ENCODE measurements at places on chromosomes 12 and 14. TPM values are rescaled to one million over a fixed set of nuclear protein-coding genes. Genes with fewer than 3 reads are reported as not detected.

DNA sequence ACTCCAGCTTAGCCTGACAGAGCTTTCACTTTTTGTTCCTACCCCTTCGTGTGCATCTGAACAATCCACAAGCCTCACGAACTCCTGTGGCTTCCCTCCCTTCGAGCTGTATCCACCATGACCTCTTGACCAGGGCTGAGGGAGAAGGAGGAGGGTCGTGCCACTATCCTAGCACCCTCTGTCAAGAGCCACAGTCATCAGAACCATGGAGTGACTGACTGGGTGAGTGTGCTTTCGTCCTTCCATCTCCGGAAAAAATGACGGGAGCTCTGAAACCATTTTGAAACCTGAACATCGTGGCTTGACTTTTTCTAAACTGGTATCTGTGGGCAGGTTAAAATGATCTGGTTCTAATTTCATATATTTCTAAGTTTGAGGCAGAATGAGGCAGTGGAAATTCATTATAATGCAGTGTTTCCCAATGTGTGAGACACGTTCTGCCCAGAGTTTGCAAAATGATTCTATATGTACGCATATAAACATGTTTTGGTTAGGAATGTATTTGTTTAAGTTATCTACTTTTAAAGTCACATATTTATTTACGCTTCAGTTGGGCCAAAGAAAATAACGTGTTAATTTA, 27.0 kb downstream of the IL26 start:
- DNase-seq, result no peak

- DNase-seq, result no peak
These were observed 123.9 kb downstream of the PRMT8 start for GRCh38 chr12:3614806-3615466.

CRIP1 gene
- polyA plus RNA-seq, result 13.8 TPM

DPPA3 gene
- not detected for polyA plus RNA-seq

IRAK3 gene
- 3.1 TPM for polyA plus RNA-seq

TMPRSS12 gene
- polyA plus RNA-seq, result 0.19 TPM

GRCh38 chr12:53985994-53986685, 1.2 kb downstream of the HOXC10 start:
- DNase-seq, result no peak

- no peak for DNase-seq
These were observed 5.4 kb downstream of the FOXJ2 start for GRCh38 chr12:8037947-8038346.

- DNase-seq, result no peak
These were observed 33.3 kb downstream of the KCTD10 start for GRCh38 chr12:109443794-109444193.

GRCh38 chr12:3034067-3034750, 43.0 kb upstream of the TSPAN9 start:
- DNase-seq, result peak; percentile 73

GRCh38 chr14:91371011-91371989, 46.3 kb downstream of the CCDC88C start:
- no peak for DNase-seq

ZC2HC1C gene
- polyA plus RNA-seq, result 7.2 TPM

DNA sequence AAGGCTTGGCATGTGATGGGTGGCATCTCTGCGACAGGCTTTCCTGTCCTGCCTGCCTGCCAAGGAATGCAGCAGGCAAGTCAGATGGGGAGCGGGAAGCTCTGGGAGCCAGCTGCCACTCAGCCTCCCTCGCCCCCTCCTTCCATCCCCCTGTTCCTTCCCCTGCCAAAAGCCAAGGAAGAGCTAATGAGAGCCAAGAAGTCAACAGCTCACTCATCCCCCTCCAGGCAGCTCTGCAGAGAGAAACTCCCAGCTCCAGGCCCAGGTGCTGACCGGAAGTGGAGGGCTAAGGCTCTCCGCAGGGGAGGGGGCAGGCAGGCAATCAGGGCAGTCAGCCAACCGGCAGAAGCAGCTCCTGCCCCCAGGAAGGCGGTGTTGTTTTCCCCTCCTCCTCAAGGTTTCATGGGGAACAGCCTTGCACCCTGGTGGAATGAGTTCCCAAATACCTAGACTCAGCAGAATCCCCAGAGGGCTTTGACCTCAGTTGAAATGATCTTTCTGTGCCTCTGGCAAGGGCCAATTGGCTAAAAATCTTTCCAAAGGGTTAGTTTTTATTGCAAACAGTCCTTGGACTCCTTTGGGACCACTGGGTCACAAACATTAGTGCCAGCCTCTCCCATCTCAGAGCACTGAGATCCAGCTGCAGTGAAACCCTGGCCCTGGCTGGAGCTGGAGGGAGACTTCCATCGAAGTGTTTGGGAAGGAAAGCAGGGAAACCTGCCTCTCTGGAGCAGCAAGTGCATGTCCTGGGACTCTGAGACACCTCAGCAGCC, 349.1 kb downstream of the DPF3 start:
- peak; percentile 68 for DNase-seq

INSM2 gene
- 0.32 TPM for polyA plus RNA-seq

- no peak for DNase-seq
These were observed 70.2 kb downstream of the BTG1 start for GRCh38 chr12:92075425-92075914.

DNA sequence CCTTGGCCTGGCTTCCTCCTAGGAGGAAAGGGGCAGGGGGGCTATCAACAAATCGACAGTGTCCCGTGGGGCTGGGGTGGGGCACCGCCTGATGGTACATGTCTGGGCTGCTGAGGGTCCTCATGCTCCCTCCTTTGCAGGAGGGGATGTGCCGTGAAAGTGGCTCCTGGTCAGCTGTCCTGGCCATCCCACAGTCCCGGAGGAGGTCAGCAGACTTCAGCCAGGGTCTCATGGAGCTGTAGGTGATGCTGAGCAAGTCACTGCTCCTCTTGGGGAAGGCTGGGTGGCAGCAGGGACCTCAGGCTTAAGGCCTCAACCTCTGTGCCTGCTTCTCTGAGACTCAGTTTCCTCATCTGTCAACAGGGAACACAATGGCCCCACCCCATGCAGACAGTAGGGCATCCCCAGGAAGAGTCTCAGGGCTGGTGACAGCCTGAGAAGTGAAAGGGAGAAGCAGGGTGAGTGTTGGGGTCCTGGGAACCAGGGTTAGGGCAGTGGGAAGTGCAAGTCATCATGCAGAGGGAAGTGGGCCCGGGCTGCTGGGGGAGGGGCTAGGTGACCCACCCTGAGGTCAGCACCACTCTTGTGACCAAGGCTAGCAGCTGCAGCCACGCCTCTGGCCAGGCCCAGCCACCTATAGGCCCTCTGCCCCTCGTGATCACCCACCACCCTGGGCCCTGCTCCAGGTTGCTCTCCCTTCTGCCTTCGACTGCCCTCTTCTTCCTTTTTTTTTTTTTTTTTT, 4.4 kb upstream of the TNFAIP2 start:
- no peak for DNase-seq

DNA sequence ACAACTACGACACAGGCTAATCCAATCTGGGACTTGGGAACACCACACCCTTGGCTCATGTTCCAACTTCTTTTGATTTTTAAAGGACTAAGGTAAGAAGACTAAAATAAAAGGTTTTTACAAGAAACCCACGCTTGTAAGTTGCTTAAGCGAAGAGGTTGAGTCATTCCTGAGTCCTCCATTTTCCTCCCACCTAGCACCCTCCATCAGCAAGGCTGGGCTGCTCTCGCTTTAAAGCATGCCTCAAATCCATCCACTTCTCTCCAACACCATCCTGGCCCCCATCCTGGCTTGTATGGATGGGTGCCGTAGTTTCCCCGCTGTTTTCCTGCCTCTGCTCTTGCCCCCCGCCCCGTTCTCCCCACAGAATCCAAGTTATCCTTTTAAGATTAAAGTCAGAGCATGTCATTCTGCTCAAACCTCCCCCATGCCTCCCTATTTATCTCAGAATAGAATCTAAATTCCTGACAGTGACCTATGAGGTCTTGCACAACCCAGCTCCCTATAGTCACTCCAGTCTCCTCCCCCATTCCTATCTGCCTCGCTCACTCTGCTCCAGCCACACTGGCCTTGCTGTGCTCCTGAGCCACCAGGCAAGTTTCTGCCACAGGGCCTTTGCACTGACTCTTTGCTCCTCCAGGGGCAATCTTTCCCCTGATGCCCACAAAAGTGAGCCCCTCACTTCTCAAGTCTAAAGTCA, 34.5 kb downstream of the SCARB1 start:
- no peak for DNase-seq

DNA sequence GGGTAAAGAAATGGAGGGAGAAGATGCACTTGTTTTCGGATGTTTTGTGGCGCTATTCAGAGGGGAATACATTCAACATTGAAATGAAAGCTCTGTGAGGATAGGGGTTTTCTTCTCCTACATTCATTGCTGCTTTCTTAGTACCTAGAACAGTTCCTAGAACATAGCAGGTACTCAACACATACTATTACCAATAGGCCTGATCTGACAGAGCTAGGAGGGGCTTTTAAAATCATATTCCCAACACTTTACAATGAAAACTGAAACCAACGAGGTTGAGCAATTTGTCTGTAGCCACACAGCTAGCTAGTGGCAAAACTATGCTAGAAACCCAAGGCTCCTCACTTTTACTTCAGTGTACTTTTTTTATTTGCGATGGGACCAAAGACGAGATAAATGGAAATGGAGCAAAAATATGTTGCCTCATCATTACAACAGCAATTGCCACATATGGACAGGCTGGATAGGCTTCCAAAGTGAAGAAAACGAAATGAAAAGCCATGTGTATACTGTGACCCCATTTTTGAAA, 23.1 kb upstream of the IL22 start:
- no peak for DNase-seq

DNA sequence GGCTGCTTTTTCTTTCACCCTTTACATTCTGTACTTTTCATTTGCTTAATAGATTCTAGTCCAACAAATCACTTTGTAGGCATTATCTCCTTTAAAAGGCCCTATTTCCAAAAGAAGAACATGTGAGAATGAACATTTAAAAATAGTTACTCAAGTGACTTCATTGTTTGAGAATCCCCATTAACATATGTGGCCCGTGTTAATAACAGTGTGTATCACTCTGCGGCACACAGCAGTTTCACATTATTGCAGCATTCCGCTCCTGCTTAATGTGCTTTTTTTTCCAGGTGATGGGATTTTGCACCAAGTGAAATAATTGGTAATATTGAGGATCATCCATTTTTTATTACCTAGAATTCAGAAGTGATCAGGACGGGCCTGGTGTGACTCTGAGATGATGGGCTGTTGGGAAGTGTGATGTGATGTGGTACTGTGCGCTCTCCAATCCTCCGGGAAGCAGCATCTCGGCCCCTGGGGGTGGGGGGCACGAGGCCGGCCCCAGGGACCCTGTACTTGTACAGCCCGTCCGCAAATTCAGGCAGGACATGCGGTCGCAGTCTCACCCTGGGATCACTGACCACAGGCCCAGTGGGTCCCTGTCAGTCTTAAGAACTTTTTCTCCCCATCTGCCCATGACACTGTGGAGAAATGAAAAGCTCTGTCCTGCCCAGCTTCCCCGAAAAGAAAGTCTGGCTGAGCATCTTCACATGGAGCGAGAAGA, 32.9 kb downstream of the SLC15A4 start:
- no peak for DNase-seq

- no peak for DNase-seq
These were observed 40.1 kb upstream of the TMEM263 start for GRCh38 chr12:106915635-106916026.

DNA sequence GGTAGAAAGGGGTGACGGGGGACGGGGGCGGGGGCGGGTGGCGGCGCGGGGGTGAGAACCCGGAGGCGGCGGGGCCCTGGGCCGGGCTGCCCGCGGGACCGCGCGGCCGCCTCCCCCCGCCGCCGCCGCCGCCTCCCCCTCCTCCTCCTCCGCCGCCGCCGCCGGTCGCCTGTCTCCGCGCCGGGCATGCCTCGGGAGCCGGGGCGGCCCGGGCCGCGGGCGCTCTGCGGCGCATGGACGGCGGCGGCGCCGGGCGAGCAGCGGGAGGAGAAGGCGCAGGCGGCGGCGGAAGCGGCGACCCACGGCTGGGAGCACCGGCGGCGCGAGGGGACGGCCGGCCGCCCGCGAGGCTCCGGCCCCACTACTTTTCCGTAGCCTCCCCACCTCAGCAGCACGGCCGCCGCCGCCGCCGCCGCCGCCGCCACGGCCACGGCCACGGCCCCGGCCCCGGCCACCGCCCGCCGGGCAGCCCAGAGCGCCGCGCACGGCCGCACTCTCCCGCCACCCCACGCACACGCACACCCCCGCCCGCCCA, at the start of gene NPAS3:
TSS of gene NPAS3 (plus strand) at position 161 of the 535 bp plus-strand sequence.
- DNase-seq, result no peak

OASL gene
- polyA plus RNA-seq, result 0.15 TPM
